ENCODE measurements at places on chromosomes 12 and 14.

DNA sequence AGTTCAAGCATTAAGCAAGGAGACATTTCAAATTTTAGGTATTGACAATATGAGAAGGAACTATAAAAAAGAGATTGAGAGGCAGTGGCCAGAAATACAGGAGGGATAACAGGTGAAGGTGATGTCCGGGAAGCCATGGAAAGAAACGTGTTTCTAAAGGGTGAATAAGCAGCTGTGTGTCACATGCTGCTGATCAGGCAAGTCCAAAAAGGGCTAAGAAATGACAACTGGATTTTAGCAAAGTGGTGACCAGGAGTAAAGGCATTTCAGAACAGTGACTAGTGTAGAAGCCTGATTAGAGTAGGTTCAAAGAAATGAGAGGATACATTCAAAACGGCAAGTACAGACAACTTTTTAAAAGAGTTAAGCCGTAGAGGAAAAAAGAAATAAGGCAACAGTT, 204.3 kb upstream of the DIO2 start:
- DNase-seq, result no peak

GRCh38 chr12:26327975-26328644, 132.7 kb downstream of the SSPN start:
- DNase-seq, result no peak

DNA sequence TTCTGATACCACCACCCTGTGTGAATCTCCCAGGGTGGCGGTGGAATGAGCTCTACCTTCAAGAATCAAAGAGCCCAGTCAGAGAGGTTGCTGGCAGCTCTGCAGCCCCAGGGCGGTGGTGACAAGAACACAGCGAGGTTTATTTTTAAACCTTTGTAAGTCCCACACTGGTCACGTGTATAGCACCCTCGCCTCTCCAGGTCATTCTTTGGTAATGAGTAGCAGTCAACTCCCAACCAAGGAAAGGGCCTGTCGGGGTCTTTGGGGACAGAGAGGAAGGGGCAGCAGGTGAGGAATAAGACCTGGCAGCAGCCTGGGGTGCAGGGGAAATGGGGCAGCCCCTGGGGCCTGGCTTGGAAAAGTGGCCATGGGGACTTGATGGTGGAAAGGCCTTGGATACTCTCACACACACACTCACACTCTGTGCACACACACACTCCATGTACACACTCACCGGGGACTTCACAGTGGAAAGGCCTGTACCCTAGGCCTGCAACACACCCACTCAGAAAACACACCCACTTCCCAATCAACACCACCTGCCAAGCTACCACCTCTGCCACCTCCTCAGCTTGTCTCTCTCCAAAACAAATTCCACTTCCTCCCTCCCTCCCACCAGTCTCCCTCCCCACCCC, 178.6 kb downstream of the DPF3 start:
- DNase-seq, result no peak

DNA sequence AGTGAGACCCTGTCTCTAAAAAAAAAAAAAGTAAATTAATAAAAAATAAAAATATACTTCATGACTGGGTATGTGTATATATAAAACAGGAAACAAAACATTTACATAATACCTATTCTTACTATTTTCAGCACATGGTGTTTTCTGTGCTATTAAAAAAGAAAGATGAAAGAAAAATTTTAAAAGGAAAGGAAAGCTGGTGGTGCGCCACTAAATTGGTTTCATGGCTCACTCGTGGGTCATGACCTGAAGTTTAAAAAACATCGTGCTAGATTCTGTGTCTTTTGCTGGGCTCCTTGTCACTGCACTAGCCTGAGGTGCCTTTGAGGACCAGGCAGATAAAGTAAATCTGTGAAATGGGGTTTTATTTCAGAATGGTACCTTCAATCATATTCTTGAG, 69.8 kb downstream of the IFT43 start:
- no peak for DNase-seq

DNA sequence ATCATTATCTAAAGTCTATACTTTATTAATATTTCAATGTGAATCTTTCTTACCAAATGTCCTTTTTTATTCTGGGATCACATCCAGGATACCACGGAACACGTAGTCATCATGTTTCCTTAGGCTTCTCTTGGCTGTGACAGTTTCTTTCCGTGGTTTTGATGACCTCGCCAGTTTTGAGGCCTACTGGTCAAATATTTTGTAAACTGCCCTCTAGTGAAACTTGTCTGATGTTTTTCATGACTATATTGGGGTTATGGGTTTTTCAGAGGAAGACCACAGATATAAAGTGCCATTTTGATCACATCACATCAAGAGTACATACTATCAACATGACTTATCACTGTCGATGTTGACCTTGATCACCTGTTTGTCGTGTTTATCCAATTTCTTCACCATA, 14.1 kb upstream of the SERPINA6 start:
- DNase-seq, result no peak

- no peak for DNase-seq
Observed at GRCh38 chr12:113315358-113315757, 19.6 kb downstream of the SLC8B1 start.

- DNase-seq, result no peak
Observed at GRCh38 chr12:129588142-129588541, 315.7 kb downstream of the TMEM132D start.

DNA sequence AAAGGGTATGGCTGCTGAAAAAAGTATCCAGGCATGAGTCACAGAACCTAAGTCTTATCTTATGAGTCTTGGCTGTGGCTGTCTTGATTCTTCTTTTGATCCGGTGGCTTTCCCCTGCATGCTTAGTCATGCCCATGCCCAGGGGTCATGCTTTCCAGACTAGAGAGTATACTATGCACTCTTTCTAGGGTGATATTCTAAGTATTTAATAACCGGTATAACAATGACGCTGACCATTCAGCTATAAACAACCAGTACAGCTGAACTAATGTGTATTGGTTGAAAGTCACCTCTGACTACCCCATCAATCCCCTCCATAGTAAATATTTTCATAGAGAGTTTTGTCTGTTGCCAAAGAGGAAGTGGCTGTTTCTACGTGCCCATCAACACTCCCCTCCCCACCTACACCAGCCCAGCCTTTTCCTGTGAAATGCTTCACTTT, 34.7 kb upstream of the NRXN3 start:
- no peak for DNase-seq

Measured in stimulated activated CD4-positive, alpha-beta T cell treated with anti-CD3 and anti-CD28 coated beads, TNF-alpha, amount 100 ng/mL, for 24 hours (primary cell).